Inflammatory macrophage treated with lipopolysaccharide for 4 hours (primary cell): ENCODE measurements at places on chromosomes 7 and 10.

GRCh38 chr7:98562871-98563495, 54.1 kb upstream of the NPTX2 start:
- DNase-seq = no peak

GRCh38 chr7:155918720-155919390, 106.6 kb upstream of the SHH start:
- no peak for DNase-seq

- DNase-seq = no peak
Observed at GRCh38 chr10:119352042-119352441, 144.7 kb downstream of the GRK5 start.

- DNase-seq = no peak
Observed at GRCh38 chr7:20993693-20994092, 207.0 kb upstream of the SP8 start.

GRCh38 chr10:124095096-124095495, 1.7 kb upstream of the CHST15 start:
- no peak for DNase-seq
